ENCODE measurements at places on chromosomes 16 and 17.

GRCh38 chr17:50440172-50440837 lies 14.3 kb downstream of the ACSF2 start:
- H3K4me1 ChIP-seq: peaks cover 14% of the 10 kb centered on the region
- peaks cover 5% of the 10 kb centered on the region for H3K36me3 ChIP-seq

DNA sequence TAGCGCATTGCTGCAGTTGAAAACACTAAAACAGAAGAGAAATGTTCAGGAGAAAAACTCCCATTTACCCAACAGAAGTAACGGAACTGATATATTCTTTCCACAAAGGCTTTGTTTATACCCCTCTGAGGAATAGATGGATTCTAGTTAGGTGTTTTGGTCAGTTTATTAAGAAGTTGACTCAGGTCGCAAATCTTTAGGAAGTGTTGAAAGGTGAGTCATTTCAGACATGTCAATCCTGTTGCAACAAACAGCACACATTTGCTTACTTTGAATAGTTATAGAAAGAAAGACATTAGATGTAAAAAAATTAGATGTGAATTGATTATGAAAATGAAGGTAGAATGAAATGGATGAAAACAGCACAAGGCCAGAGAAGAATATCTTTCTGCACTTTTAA lies 941.0 kb downstream of the KCNJ2 start:
- H3K4me1 ChIP-seq: peaks cover 10% of the 10 kb centered on the region
- no peak overlapping the region for H3K27ac ChIP-seq
- no peaks in the 10 kb centered on the region for H3K36me3 ChIP-seq
- no peaks in the 10 kb centered on the region for H3K27me3 ChIP-seq
- DNase-seq: peak; percentile 29

GRCh38 chr17:49708515-49709183 lies 885 bp upstream of the SLC35B1 start:
- H3K27ac ChIP-seq: peak overlapping the region; percentile 100
- H3K36me3 ChIP-seq: peaks cover 26% of the 10 kb centered on the region
- H3K4me1 ChIP-seq: peaks cover 23% of the 10 kb centered on the region
- no peak for DNase-seq

DNA sequence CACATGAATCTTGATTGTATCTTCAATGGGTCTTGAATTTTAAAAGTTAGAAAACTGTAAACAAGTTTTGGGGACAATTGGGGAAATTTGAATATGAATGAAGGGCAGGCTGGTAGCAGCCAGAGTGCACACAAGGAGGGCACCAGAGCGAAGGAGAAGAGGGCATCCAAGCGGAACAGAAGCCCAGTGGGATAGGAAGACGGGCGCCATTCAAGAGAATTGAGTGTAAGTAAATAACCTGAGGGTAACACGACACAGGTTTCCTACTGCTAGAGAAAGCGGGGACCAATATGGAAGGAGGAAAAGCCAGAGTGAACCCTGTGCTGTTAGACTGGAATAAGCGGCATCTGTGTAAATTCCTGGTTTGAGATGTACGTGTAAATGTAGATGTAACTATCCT lies 115.1 kb upstream of the CCL2 start:
- H3K4me3 ChIP-seq: no peak overlapping the region
- H3K27me3 ChIP-seq: no peaks in the 10 kb centered on the region
- DNase-seq: no peak
- H3K4me1 ChIP-seq: no peaks in the 10 kb centered on the region
- no peak overlapping the region for H3K27ac ChIP-seq

- no peaks in the 10 kb centered on the region for H3K27me3 ChIP-seq
- no peak overlapping the region for H3K4me3 ChIP-seq
- no peak overlapping the region for H3K27ac ChIP-seq
- H3K4me1 ChIP-seq: peaks cover 15% of the 10 kb centered on the region
- peak; percentile 10 for DNase-seq
- H3K36me3 ChIP-seq: peaks cover 4% of the 10 kb centered on the region
Observed at GRCh38 chr16:11539641-11540050, 47.1 kb downstream of the LITAF start.

Measured in MCF 10A (cell line).